ENCODE measurements at places on chromosomes 3 and 15.

GRCh38 chr3:17023006-17023664 is 138.4 kb downstream of the PLCL2 start:
- no peak for DNase-seq

DNA sequence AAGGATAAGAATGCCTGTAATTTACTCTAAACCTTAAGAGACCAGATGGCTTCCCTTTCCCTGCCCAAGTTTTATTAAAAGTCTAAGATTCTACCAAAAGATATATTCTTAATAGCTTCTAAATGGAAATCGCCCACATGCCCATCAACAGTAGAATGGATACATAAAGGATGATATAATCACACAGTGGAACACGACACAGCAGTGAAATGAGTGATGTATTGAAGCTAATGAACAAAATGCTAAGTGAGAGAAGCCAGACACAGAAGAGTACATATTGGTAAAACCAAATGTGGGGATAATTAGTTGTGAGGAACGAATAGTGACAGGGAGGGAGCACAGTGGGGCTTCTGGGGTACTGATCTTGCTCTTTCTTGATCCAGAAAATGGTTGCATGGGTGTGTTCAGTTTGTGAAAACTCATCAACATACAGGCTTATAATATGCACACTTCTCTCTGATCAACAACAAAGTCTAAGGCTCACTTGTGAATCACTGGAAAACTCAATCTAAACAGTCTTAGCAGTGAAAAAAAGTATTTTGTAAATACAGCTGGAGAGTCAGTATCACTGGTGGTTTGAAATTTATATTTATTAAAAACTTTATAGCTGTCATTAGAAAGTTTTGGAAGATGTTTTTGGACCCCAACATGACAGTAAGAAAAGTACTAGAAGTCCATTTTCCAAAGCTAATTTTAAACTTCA is 170.7 kb upstream of the FAM3D start:
- DNase-seq, result no peak

DNA sequence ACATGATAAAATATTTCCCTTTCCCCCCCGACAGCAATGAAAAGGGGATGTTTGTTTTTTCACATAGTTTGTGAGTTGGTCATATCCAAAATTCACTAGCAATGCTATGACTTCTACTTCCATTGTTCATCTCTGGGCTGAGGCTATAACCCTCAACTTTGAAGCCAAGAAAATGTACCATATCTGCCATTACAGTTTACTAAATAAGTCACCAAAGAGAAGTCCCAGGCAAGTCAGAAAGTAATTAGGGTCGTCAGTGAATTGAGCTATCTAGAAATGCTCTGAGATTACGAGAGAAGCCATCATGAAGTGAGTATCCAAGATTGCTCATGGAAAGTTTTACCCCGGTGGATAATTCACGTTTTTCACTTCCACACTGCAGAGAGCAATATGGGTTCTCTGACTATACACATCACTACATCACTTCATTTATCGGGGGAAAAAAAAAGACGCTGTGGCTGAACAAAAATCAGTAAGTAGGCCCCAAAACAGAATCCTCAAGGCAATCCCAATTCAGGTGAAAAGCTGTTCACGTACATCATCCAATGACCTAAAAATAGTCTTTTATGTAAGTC is 1.4 kb downstream of the PEAK1 start:
- DNase-seq, result no peak

DNA sequence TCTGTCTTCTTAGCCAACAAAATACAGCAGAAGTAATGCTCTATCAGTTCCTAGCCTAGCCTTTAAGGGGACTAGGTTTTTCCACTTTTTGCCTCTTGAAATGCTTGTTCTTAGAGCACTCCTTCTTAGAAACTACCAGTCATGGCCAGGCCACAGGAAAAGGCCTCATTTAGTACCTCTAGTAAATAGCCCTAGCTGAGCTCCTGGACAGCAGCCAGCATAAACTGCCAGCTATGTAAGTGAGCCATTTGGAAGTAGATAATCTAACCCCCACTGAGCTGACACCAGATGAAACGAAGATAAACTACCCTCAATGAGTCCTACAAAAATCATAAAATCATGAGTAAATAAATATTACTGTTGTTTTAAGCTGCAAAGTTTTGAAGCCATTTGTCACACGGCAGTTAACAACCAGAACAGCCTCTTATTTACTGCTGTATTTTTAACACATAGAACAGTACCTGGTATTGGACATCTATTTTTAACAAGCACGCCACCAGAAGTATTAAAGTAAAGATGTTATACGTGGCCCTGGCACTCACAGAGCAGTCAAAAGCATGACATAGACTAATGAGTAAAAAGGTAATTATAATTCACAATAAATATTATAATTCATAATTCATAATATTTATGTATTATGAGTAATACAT is 12.0 kb downstream of the TBC1D5 start:
- DNase-seq, result no peak

DNA sequence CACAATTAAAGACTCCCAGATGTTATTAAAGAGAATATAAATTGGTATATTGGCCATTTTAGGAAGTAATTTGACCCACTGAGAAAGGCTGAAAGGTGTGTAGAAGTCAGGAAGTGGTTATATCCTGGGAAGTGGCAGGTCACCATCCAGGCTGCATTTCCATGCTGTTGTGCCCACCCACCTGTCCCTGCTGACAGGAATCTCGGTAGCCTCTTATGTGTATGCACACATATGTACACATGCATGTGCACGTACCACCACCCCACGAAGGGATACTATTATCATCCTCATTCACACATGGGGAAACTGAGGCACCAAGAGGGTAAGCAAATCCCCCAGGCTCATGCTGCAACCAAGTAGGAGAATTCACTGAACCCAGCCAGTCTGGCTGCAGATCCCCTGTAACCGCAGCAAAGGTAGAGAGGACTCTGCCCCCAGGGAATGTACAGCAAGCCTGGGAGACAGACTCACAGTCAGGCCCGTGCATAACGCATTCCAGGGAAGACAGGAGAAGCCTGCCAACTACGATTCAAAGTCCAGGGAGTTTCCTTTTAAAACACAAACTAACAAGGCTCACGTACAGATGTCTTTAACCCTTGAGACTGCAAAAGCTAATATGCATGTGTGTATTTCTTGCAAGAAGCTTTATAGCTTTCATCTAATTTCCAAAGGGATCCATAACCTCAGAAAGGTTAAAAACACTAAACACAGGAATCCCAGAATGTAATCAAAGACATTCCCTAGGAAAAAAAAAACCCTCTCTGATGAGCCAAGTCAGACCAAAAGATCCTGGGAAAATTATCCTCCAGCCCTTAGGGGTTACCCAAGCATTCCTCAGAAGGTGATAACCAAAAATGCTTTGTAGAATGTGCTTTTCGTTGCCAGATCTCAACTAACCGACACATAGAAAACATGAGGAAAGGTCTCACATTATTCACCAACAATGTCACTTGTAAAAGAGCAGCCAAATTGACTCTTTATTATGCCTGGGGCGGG is 129.6 kb downstream of the ADAMTS17 start:
- no peak for DNase-seq

DNA sequence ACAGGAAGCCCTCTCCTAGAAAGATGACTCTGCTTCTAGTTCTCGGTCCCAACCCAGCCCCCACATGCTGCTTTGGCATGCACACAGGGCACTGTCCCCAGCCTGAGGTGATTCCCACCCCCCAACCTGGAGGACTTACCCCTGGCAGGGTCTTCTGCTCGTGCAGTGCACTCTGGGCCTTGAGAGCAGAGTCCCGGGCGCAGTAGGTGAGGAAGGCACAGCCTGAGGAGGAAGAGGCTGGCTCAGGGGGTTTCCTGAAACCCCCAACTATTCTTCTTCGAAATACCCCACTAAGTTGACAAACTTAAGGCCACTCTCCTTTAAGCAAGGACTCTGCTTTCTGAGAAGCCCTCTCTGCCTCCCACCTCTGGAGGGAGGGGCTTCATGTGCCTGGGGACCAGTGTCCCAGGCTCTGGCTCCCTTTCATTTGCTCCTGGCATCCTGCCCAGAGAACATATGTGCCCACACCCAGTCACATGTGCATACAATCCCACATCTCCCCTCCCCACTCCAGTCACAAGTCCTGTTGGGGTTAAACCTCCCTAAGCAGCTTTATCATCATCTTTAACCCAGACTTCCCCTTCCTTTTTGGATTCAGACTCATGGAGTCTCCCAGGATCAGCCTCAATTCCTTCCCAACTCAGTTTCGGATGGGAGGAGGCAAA is 4.1 kb downstream of the CELF6 start:
- no peak for DNase-seq

DNA sequence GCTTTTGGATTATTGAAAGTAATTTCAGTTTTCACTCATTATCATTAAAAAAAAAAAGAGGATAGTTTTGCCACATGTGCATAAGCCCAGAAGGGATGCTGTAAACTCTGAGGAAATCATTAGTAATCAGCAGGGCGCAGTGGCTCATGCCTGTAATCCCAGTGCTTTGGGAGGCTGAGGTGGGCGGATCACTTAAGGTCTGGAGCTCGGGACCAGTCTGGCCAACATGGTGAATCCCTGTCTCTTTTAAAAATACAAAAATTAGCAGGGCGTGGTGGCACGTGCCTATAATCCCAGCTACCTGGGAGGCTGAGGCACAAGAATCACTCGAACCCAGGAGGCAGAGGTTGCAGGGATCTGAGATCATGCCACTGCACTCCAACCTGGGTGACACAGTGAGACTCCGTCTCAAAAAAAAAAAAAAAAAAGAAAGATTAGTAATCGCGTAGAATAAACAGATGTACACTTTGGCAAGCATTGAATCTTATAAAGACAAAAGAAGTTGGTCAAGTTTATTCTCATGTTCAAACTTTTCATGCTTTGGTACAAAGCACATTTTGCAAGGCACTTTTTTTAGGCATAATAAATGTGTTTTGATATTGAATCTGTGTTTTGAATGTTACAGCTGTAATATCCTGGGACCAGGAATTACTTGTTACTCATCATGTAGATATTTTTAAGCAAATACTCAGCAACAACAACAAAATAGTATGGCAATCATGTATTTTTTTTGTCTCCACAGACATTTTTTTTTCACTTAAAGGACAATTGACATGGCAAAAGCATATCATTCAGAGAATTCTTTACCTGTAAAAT is 93.2 kb upstream of the AGTR1 start:
- DNase-seq, result no peak

GRCh38 chr3:46070595-46071093 is 43.4 kb upstream of the XCR1 start:
- DNase-seq, result no peak

DNA sequence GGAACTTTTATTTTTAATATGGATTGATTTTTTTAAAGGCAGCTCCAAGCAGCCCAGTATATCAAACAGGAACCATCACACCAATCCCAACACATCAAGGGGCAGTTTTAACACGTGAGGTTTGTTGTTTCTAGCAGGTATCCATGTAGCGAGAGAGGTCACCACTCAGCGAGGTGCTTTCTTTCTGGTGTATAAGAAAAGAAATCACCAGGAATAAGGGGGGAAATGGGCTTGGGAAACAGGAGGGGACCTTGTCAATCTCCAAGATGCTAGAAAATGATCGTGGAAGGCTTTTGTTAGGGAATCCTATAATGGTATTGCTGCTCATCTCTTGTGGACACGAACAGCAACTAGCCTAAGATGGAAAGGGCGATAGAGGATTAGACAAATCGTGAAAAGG is 402.9 kb upstream of the ATP11B start:
- DNase-seq, result no peak

DNA sequence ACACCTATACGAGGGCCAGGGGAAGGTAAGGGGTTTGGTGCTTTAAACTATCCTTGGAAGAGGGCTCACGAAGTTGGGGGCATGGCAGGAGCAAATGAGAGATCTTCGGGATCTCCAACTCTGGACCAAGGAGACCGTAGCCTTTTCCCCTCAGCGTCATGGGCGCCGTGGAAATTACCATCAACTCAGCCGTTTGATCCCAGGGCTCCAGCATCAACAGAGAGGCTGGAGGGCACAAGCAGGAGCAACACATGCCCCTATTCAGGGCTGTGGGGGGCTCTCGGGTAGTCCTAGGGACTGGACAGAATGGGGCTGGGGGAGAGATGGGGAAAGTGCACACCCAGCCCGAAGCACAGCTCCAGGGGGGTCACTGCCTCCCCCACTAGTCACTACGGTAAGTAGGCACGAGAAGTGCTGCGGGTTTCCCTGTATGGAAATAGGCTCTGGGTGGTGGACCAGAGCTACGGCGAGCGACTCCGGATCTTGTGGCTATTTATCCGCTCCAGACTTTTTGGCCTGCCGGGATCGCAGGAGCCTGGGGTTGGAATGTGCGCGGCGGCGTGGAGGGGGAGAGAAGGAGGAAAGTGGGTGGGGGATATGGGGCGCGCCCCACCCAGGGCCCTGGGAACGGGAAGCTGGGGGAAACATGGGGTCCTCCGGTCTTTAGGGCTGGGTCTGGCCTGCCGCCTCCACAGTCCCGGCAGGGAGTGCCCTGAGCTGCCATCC is 539 bp upstream of the LAMB2 start:
- DNase-seq, result peak; percentile 33

GRCh38 chr15:96331144-96331944 is 844 bp downstream of the NR2F2 start:
- no peak for DNase-seq

DNA sequence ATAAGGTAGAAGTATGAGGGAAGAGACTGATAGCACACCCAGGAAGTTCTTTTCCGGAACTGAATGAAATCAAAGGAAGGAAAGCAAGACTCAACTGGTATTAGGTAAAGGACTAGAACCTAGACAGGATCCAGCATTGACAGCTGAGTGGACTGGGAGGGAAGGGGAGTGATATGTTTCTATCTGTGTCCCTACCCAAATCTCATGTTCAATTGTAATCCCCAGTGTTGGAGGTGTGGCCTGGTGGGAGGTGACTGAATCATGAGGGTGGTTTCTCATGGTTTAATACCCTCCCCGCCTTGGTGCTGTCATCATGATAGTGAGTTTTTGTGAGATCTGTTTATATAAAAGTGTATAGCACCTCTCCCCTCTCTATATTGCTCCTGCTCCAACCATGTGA is 415.9 kb upstream of the KCNMB2 start:
- no peak for DNase-seq

DNA sequence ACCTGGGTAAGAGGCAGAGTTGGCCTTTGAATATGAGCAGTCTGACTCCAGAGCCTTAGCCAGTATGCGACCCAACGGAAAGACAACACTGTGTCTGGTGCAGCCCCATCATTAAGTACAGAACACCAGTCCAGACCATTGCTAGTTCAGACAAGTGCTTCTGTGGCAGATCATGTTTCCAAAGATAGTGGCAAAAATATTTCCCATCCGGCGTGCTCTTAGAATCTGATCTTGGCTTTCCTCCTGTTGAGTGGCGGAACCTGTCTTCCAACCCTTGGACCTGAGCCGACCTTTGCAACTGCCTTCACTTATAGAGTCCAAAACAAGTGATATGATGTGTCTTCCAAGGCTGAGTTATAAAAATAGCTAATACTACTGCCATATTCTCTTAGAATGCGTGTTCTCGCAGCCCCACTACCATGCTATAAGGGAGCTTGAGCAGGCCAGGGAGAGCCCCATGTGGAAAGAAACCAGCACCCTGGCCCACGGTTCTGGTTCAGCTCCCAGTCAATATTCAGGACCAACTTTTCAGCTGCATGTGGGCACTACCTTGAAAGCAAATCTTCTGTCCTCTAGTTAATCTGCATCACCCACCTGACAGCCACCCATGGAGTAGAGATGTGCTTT is 322.4 kb upstream of the SLCO3A1 start:
- DNase-seq, result no peak

Measured in nucleus accumbens (tissue), 56 donors.